ENCODE measurements at places on chromosomes 2 and 18.
A peak's percentile ranks its signal among the peaks of the same experiment; 100 is the strongest.

GRCh38 chr2:72544554-72544953 is 281.3 kb downstream of the EXOC6B start:
- DNase-seq, result no peak

DNA sequence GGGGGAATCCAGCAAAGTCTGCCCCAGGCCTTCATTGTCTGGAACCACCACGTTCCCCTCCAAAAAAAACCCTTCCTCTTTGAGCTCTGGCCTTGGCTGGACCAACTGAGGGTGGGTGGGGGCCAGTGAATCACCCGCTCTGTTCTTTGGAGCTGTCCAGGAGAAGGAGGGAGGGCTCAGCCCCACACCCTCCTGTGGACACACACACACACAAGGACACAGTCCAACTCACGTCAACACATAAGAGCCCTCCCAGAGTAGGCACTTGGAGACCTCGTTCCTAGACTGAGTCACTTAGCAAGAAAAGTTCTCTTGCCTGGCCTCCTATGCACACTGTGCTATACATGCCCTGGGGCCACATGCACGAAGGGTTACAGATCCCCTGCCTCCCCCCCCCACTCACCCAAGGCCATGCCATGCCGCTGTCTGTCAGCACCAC is 1.2 kb upstream of the TNS1 start:
- DNase-seq, result peak; percentile 61

DNA sequence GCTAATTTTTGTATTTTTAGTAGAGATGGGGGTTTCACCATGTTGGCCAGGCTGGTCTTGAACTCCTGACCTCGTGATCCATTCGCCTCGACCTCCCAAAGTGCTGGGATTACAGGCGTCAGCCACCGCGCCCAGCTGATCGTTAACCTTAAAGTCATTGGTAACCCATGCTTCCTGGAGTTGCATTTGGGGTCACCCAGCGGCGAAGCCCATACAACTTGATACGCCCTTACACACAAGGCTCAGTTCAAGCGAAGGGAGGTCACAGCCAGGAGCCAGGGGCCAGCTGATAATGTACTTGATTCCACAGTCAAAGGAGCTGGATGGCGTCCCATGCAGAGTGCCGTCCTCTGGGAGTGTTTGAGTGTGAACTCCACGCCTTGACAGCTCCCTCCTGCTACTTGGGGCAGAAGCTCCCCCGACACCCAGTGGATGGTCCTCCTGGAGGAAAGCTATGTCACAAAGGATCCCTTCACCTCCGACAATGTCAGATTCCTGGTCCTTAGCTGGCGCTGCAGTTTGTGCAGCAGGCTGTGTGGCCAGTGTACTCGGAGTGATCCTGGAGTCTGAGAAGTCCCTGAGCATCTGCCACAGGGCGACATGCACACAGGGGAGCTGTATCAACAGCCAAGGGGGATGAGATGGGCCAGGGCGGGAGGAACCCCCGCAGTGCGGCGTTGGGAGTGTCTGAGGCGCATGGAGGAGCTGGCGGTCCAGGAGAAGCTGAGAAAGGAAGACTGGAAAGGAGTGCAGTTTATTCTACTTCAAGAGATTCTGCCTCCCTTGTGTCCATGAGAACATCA is 7.9 kb downstream of the CLHC1 start:
- DNase-seq, result no peak

GRCh38 chr2:231276987-231277386 is 78.6 kb downstream of the ARMC9 start:
- no peak for DNase-seq

GRCh38 chr2:227115761-227116160 is 48.2 kb downstream of the COL4A4 start:
- peak; percentile 64 for DNase-seq

GRCh38 chr2:219001577-219002394 is 8.6 kb upstream of the CRYBA2 start:
- DNase-seq, result no peak

DNA sequence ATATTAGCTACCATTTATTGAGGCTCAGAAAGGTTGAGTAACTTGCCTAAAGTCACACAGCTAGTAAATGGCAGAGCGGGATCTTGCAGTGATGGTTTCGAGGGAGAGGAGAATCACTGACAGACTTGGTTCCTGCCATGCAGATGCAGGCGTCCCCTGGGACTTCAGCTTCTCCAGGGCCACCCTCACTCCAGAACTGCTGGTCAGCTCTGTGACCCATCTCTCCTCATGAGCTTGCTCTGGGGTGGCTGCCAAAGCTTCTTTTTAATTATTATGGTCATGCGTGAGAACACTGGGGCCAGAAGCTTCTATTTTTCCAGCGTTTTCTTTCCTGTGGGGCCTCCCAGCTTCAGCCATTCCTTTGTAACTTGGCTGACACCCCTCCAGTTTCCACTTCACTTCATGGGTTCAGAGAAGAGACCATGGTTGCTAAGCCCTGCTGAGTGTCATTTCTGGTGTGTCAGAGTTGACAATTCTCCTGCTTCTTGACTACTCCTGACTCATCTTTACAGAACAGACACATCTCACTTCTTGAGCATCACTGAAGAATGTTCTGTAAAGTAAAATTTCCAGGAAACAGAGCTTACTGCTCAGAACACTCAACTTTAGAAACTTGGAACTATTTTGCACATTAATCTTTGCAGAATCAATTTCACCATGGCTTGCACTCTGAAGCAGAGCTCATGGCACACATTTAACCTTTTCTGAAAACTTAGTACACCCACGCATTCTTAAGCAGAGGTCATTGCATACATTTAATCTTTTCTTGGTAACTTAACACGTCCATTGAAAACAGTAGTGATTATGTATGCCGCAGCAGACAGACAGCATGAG is 70.4 kb downstream of the IL1R2 start:
- no peak for DNase-seq

DNA sequence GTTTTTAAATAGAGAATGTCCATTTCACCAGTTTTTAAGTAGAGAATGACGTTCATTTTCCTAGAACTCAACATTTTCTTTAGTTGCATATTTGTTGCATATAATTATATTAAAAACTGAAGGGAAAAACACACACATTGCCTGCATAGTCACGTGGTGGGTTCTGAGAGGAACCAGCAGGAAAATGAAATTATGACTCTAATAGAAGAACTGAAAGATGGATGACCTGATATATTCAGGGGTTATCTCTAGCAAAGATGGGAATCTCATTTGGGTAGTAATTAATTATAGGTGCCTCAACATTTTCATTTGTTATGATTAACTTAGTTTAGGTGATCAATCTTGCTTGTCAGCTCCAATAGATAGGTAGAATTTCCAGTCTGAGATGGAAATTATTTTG is 288.3 kb downstream of the TRIB2 start:
- DNase-seq, result no peak

DNA sequence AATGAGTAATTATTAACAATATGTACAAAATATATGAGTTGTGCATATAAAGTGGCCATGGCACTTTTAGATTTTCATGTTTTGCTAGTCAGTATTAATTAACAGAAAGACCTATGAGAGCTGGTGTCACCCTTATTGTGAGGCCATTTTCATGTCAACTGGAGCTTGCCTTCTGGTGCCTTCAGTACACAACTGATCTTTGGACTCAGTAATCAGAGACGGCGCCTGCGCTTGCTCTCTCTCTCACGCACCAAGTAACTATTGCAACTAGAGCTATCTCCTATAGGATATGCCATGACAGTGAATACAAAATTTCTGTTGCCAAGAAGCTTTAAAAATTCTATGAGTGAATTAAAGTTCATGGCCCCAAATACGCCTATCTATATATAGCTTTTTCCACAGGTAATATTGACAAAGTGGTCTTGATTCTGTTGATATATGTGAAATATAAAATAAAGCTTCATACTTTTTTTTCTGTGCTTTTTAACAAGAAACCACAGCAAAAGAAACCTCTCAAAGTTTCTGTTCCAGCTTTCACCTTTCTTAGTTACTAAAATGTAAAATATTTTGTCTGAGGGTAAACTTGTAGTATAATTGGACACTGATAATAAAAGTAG is 2.9 kb downstream of the SERTAD2 start:
- no peak for DNase-seq

GRCh38 chr18:32598144-32598543 is 127.5 kb upstream of the GAREM1 start:
- DNase-seq, result no peak

DNA sequence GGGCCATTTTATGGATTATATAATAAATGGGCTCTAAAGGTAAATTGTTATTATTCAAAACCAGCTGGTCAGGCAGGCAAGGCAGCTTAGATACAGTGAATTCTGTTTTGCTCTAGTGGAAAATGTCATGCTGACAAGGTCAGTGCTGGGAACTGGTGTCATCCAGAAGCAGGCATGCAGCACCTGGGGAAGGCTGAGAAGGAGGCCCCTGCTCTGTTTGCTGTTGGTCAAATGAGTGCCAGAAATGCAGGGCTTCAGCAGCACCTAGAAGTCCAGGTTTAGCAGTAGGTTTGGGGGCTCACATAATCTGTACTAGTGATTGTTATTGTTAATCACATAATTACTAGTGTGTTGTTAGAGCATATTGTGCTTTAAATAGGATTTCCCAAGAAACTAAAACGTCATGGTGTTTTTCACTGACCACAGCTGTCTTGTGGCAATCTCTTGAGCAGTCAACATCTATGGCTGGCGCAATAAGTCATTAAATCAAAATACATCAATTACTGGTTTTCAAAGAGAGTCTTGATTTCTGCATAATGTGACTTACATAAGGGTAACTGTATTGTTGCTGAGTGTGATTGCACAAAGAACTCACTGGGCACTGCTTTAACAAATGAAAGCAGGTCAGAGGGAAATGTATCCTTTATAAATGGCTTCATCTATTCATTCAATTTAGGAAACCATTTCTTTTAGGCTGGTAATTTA is 99.1 kb downstream of the MYO3B start:
- no peak for DNase-seq

DNA sequence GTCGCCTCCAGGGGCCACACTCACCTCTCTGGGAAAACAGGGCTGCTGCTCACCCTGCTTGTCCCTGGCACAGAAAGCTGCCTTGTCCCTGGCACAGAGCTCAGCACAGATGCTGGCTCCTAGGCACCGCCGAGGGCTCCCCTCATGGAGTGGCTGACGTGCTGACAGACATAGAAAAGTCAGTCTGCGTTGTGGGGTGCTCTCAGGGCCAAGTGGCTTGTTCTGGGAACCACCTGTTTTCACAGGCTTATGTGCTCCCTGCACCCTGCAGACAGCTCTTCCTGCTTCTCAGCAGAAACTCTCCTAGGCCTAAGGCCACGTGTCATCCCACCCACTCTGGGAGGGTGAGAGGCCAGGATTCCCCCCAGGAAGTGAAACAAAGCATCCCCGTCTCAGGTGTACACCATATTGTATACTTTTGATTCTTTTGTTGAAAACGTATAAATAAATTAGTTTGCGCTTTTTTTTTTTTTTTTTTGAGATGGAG is 84.7 kb upstream of the TMEM200C start:
- DNase-seq, result no peak

DNA sequence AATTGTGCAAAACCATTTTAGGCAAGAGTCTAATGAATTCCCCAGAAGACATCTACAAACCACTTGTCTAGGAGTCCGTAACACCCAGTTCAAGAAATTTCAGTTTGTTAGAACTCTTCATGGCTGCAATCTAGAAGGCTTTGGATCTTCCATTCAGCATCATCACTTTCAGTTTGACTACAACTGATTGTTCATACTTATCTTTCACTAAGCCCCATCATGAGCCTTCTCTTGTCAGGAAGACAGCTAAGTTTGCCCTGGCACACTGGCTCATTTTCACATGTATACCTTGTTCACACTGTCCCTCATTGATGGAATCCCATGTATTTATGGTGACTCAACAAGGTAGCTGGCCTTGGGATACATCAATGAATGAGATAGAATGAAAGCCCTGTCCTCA is 898.4 kb upstream of the CELF4 start:
- DNase-seq, result no peak

DNA sequence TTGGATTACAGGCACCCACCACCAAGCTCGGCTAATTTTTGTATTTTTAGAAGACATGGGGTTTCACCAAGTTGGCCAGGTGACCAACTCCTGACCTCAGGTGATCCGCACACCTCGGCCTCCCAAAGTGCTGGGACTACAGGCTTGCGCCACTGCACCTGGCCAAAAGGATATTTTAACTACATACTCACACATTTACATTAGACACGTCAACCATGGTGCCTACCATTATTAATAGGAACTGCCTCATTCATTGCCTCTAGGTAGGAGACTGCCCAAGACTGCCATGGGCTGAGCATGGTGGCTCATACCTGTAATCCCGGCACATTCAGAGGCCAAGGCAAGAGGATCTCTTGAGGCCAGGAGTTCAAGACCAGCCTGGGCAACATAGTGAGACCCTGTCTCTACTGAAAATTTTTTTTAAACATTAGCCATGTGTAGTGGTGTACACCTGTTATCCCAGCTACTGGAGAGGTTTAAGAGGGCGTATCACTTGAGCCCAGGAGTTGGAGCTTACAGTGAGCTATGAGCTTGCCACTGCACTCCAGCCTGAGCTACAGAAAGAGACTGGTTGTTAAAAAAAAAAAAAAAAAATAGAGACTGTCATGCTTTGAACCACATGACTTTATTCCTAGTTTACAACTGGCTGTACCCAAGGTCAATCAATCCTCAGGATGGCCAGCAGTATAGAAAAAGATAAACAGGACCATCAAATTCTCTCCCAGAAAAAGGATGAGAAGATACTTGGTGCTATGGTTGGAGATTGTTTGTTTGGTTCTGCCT is 31.1 kb upstream of the EPC2 start:
- no peak for DNase-seq

DNA sequence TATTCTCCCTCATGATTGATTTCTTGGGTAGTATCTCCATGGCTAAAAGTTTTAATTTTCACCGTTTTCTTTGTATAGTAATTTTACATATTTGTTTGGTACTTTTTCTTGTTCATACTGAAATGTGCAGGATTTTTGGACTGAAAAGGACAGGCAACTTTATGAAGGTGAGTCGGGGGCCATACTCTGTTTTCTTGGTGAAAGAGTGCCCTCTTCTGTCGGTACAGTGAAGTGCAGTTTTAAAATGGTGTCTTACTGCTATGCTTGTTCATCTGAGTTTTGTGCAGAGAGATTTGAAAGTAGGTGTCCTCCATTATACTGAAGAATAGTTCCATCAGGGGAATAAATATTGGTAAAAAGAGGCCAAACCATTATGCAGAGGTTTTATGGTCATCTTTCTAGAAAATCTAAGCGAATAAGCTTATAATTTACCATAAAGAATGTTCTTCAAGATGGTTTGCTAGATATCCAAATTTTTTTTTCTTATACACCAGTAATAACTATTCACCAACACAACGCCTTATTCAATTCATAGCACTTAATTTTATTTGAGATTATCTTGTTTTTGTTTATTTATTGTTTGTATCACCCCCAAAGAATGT is 8.7 kb upstream of the SERPINB13 start:
- DNase-seq, result peak; percentile 40

- DNase-seq, result no peak
Observed at GRCh38 chr2:239278361-239278760, 122.5 kb downstream of the HDAC4 start.

Measured in fibroblast of skin of left quadriceps (primary cell).